Stimulated activated CD4-positive, alpha-beta T cell treated with anti-CD3 and anti-CD28 coated beads, Interleukin-12 subunit alpha, Interleukin-12 subunit beta, amount 100 ng/mL, for 4 hours (primary cell): ENCODE measurements at places on chromosomes 4 and X.

GRCh38 chrX:112630187-112630586 lies 49.6 kb downstream of the LHFPL1 start:
- DNase-seq = no peak

DNA sequence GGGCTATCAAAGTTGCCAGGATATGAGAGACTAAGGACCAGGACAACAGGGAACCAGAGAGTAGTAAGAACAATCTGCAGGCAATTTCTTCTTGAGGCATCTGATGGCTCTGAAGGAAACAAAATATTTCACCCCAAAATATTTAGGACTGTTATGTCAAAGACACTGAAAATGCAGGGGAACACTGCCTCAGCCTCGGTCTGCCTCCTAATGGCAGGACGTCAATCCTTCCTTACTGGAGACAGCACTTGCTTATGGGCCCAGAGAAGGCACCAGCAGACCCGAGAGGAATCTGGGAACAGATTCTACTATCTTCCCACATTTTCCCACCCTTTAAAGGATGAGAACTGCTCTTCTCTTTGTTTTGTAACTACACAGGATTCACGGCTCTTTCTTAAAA lies 23.3 kb downstream of the RNF150 start:
- DNase-seq = no peak

- no peak for DNase-seq
Measured at GRCh38 chr4:139969635-139970266, 184.2 kb downstream of the MAML3 start.

GRCh38 chr4:98283219-98284189 lies 22.3 kb downstream of the RAP1GDS1 start:
- no peak for DNase-seq

- no peak for DNase-seq
Measured at GRCh38 chrX:144819406-144819805, 427.9 kb upstream of the SPANXN1 start.
